Brain microvascular endothelial cell (primary cell): ENCODE measurements at places on chromosomes 1 and 21.

DNA sequence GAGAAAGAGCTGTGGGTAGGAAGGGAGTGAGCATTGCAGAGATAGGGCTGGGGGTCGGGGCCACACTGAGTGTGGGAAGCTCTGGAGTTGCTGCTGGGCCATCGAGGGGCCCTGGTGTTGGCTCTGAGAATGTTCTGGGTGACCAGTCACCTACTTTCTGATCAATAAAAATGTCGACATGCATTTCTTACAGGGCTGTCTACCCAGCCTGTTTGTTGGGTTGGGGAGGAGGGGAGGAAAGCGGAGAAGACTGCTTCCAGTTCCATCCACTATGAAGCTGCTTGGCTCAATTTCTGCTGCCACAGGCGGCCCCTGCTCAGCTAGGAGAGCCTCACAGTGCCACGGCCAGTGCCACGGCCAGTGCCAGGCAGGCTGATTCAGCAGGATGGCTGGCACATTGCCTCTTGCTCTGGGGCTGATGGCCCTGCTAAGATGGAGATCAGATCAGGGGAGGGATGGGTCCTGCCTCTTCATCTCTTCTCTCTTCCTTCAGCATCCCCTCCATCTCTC is 3.0 kb upstream of the PADI3 start:
- DNase-seq, result no peak

DNA sequence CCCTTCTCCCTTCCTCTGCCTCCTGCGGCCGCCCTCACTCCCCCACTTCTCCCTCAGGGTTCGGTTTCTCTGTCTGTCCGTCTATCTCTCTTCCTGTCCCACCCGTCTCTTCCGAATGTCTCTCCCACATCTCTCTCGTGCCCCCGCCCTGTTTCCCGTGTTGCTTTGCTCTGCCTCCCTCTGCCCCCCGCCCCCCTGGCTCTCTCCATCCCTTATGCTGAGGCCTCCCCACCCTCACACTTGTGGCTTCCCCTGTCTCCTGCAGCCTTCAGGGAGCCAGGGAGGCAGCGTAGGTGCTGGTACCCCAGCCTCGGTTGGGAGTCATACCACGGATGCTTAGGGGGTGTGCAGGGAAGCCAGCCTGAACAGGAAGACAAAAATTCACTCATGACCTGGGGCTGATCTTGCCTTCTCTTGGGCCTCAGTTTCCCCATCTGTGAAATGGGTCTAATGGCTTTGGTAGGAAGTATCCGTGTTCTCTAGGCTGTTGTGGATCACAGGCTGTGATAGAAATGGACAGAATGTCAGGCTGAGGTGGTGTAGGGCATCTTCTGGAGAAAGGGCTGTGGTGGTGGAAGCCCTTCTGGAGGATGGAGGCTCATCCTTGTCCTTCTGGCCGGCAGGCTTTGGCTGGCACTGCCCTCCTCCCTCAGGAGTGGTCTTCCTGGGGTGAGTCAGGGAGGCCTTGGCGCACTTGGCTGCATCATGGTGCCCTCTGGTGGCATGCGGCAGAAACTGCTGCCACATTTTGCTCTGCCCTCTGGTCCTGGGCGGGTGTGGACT is 55.5 kb downstream of the FOXO6 start:
- peak; percentile 51 for DNase-seq

GRCh38 chr1:94271373-94271772 is 34.0 kb upstream of the ARHGAP29 start:
- no peak for DNase-seq

- peak; percentile 40 for DNase-seq
These were observed 6.2 kb downstream of the SLC2A1 start for GRCh38 chr1:42952303-42953001.

DNA sequence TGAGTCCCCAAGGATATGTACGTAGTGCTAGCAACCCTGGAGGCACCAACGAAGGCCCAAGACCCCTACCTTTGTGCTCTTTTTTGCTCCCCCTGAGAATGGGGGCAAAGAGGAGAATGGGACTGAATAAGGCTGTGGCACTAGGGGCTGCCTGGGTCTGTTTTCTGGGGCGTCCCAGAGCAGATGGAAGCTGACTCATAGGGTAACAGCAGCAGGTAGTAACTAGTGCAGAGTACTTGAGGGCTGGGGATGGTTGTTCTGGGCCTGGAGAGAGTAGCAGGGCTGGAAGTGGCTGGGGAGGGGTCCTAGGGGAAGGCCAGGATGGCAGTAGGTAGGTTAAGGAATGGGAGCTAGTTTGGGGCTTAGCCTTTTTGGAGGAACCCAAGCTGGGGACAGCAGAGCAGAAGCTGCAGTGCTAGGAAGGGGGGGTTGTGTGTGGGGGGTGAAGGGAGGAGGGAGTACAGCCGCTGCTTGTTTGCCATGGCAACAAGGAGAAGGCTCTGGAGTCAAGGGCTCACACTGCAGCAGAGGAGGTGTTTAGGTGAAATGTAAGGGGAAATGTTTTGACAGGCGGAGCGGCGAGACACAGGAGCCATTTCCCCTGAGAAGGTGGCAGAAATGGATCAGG is 1.8 kb downstream of the NCDN start:
- DNase-seq, result no peak

DNA sequence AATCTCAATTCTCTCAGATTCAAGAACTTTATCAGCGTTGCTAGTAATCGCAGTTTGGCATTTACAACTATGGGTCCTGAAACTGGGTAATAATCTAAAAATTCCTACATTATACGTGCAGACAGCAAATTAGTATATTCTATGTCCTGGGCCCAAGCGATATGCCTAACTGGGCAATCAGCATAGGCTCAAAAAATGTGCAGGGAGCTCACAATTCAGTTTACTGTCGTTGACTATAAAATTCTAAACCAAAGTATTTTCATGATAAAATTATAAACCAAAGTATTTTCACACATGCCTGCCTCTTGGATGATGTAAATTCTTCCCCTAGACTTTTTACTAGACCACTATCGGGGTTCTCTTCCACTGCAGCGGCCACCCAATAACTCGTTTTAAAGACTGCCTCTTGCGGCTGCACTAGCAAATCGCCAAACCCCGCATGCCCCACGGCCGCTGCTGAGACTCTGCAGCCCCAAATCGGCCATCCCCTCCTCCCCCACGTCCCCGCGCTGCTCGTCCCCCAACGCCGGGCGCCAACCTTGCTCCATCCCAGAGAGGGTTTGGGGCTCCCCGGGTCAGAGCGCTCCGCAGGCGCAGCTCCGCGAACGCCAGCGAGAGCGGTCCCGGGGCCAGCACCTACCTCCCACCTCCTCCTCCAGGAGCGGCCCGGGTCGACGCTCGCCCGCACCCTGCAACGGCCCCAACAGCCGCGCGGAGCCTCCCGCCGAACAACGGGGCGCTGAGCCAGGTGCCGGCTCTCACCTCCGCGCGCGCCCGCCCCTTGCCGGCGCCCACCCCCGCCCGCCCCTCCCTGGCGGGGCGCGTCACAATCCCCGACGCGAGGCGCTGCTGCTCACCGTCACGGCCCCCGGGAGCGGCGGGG is 506 bp downstream of the SSX2IP start:
- peak; percentile 43 for DNase-seq

DNA sequence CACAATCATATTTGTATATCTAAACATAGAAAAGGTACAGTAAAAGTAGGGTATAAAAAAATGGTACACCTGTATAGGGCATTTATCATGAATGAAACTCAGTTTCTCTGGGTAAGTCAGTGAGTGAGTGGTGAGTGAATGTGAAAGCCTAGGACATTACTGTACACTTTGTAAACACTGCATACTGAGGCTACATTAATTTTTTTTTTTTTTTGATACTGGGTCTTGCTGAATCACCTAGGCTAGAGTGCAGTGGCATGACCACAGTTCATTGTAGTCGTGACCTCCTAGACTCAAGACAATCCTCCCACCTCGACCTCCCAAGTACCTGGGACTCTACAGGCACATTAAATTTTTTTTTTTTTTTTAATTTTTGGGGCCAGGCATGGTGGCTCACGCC is 27.8 kb downstream of the FBXO28 start:
- DNase-seq, result no peak

- DNase-seq, result no peak
These were observed 1.2 kb downstream of the NASP start for GRCh38 chr1:45585110-45585426.

GRCh38 chr1:32771561-32772280 is 45.4 kb downstream of the YARS1 start:
- no peak for DNase-seq

DNA sequence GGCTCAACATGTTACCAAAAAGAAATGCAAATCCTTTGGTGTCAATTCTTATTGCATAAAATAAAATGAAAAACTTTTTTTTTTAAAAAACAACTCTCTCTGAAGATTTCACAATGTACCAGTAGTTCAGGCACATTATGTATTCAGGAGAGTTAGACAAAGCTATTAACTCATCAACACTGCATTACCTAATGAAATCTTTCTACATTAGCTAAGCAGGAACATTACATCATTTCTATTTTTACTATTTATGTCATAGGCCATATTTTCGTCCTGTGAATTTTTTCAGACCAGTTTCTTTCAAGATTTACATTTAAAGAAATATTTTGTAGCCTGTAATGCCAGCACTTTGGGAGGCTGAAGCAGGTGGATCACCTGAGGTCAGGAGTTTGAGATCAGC is 366.2 kb downstream of the USH2A start:
- DNase-seq, result no peak

DNA sequence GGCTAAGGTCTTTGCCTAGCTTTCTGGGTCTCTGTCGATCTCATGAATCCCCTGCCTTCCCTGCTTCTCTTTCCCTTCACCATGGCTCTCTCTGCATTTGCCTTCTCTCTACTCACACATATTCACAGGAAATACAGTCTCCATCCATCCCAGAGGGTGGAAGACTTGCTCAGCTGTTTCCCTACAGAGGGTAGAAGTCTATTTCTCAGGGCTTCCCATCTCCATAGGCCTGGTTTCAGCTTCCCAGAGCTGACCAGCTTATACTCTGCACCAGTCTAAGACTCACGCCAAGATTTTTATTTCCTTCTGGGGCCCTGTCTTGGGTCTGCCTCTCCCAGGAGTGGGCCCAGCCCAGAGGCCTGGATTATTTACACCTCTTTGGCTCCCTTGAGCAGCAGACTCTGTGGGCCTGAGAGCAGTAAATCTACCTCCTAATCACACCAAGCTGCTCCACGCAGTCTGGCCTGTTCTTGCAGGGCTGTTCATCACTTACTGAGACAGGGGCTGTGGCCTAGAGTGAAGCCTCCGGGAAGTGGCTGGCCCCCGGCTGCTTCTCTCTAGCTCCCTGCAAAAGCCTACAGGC is 102.5 kb downstream of the PLXNA2 start:
- DNase-seq, result no peak

- DNase-seq, result no peak
These were observed 66.9 kb upstream of the TNR start for GRCh38 chr1:175810305-175810704.

GRCh38 chr1:234659538-234659937 is 49.6 kb upstream of the IRF2BP2 start:
- peak; percentile 81 for DNase-seq

DNA sequence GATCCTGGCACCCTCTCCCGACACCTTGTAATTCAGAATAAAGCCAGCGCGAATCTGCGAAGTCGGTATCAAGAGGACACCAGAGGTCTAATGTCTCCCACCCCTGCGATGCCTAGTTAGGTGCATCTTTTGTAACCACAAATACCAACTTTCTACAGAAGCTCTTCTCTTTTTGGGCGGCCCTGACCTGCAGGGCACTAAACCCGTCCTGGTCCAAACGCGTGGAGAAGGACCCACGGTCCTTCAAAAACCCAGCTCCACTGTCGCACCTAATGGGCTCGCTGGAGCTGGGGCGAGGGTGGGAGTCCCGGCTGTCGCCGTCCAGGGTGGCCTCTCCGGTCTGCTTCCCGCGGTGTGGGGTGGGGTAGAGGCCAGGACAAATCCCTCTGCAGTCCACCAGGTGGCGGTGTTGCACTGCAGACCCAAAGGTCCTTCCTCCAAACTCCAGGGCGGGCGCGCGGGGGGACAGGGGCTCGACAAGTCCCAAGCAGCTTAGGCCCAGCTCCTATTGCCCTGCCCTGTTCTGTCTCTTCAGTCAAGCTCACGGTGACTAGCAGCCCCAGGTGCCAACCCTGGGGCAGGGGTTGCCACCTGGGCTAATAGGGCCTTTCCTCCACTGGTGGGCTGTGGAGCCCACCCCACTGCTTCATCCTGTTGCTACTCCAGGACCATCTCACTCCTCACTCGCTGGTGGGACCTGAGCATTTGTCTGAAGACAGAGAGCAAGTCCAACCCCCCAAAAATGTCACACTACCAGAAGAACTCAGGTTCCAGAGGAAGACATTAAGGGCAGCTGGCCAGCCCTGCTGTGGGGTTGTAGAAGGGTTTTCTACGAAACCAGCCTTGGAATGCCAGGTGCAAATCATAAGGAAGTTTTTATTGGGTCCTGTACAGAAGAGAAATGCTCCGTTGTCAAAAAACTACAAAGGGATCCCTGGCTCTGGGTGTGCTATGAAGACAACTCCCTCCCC is 2.8 kb downstream of the HES3 start:
- DNase-seq, result peak; percentile 41

GRCh38 chr1:218633238-218633988 is 288.3 kb downstream of the TGFB2 start:
- no peak for DNase-seq

GRCh38 chr1:17061486-17061885 is 7.7 kb upstream of the SDHB start:
- no peak for DNase-seq

- DNase-seq, result no peak
These were observed 224.4 kb downstream of the PTPRU start for GRCh38 chr1:29460694-29461093.

DNA sequence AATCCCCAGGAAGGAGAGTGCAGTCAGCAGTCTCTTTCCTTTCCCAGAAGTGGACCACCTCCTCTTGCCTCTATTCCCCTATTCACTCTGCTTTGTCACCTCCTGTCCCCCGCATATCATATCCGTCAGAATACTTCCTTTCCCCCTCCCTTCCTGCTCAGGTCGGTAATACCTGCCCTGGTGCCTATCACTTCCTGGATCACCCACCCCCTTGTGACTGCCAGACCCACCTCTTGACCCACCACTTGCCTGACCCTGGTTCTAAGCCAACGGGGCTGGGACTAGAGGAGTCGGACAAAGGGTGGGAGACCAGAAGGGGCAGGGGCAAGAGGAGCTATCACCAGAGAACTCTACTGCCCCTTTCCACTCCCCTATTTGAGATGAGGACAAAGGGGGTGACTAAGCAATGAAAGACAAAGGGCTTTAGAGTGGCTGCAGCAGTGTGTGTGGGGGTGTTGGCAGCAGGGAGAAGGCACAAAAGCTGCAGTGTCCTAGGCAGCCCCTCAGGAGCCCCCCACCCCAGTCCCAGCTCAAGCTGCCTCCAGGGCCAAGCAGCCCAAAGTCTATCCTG is 1.7 kb upstream of the ADAMTS4 start:
- no peak for DNase-seq

- DNase-seq, result no peak
These were observed 17.8 kb upstream of the ARHGEF2 start for GRCh38 chr1:155996166-155996565.

DNA sequence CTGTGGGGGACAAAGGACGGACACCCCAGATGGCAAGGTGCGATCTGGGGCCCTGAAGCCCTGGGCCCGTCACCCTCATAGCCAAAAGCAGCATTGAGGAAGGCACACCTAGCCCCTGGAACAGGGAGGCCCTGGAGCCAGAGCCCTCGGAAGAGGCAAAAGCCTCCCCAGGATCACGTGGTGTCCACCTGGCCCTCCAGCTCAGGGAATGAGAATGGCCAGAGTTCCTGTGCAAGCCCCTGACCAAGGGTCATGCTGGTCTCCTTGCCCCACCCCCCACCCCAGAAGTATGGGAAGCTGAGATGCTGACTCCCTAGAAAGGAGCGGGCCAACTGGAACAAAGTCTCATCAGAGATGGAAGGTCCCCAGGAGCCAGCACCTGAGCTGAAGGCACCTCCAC is 1.0 kb upstream of the PDZK1IP1 start:
- DNase-seq, result no peak
